SIG-M5 (cell line): ENCODE measurements at places on chromosomes 11 and 22.

GRCh38 chr11:48004456-48004855 is 24.1 kb downstream of the PTPRJ start:
- no peak for DNase-seq

DNA sequence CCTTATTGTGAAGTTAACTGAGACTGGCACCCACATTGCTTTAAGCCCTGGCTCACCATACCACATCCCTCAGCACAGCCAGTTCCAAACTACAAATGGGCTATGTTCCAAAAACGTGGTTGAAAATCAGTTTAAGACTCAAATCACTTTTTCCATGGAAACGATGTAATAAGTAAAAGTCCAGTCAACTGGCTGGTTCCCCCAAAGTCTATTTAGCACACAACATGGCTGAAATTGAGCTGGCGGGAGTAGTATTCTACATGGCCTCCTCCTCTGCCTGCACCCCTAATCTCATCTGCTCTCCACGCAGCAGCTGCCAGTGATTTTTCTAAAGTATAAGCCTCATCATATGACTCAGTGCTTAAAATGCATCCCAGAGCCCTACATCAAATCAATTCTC is 40.9 kb upstream of the BIRC3 start:
- DNase-seq, result no peak

- no peak for DNase-seq
These were observed 5.9 kb downstream of the TREH start for GRCh38 chr11:118673361-118674081.

DNA sequence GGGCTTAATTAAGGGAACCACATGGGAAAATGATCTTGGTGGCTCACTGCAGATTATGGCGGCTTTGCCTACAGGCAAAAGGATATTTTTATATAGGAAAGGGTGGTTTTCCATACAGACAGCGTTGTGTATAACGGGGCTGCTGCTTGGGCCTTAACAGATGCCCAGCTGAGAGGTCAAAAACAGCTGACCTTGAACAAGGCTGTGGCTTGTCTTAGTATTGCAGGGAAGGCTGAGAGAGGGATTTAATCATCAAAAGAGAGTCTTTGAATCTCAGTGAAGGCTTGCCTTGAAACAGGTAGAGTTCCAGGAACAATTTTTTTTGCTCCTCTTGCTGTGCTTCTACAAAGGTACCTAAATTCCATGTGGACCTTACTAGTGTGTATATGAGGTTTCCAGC is 301.6 kb upstream of the C11orf87 start:
- no peak for DNase-seq

GRCh38 chr11:64864135-64864472 is 14.3 kb downstream of the EHD1 start:
- DNase-seq, result no peak

DNA sequence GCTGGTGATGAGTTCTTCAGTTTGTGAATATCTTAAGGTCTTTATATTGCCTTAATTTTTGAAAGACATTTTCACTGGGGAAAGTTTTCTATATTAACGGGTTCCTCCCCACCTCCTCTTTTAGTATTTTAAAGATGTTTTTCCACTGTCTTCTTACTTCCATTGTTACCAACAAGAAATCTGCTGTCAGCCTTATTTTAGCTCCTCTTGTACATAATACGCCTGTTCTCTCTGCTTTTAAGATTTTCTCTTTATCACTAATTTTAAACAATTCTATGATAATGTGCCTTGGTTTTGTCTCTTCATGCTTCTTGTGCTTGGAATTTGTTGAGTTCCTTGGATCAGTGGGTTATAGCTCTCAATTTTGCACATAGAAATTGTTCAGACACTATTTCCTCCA is 280.4 kb downstream of the DCDC1 start:
- no peak for DNase-seq

DNA sequence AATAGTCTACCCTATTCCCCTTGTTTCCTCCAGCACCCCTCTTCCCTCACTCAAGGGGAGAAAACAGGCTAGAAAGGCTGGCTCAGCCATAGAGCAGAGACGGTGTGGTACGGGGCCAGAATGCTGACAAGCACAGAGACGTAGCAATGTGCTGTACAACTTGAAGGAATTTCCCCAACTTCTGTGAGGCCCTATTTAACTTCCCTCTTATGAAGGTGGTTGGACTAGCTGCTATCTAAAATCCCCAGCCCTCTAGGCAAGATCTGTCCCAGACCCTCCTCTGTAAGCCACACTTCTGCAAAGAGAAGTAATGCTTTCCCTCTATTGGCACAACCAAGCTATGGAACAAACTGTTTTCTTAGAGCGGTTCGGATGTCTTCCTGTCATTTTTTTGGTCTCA is 37.8 kb downstream of the PLEKHA7 start:
- no peak for DNase-seq

DNA sequence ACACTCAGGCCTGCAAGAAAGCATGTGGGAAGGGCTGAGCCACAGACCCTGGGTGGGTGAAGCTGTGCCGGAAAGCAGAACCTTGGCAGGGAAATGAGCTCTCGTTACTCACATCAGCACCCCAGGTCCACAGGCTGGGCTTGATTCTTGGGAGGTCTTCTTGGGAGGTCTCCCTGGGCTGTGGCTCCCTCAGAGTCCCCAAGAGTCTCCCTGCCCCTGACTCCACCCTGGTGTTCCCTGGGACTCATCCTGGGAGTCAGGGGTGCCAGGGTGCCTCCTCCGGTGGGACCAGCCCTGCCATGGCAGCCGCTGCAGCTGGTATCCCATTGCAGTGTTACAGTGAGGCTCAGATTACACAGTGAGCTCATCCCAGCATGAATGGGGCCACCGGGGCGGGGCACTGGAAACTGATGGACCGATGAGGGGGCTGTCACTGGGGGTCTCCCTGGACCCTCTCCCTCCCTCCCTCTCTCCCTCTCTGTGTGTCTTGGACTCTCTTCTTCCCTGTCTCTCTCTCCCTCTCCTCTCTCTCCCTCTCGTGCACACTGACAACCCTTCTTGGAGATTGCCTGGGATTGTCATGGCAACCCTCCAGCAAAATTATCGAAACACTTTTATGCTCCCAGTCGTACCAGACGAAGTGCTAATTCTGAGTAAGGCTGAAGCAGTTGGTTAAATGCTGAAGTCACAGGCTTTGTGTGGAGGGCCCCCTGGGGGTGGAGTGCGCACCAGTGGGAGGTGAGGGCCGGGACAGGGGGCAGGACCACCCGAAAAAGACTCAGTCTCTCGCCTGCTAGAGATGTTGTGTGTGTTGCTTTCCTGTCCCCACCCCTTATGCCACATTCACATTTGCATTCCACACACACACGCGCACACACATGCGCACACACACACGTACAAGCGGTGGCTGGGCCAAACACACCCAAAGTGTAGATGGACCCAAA is 8.6 kb upstream of the C11orf96 start:
- no peak for DNase-seq
